Kidney glomerular epithelial cell (primary cell): ENCODE measurements at places on chromosomes 3 and 15.

- no peak for DNase-seq
Observed at GRCh38 chr3:55218577-55218976, 268.5 kb downstream of the WNT5A start.

DNA sequence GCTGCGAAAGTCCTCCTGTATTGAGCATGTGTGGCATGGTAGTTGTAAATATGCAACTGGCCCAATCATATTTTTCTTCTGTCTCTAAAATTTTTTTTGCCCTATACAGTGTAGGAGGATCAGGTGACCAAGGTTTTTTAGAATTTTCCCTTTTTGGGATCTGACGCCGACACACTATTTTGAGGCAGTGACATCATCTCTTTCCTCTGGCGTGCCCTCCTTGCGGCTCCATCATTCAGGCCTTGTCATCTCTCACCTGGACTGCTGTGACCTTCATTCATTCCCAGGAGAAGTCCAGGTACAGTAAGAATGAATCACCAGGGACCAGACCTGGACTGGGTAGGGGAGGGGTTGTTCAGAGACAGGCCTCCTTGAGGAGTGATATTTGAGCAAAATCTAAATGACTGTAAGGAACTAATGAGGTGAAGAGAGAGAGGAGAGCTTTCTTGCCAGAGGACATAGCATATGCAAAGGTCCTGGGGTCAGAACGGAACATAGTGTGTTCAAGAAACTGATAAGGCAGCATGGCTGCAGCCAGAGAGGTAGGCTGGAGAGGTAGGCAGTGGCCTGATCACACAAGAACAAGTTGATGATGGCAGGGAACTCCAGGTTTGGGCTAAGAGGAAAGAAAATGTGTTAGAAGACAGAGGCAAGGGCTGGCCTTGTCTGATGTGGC is 38.7 kb downstream of the ARNT2 start:
- DNase-seq: no peak

- DNase-seq: no peak
Observed at GRCh38 chr3:16026753-16027152, 147.7 kb upstream of the GALNT15 start.

DNA sequence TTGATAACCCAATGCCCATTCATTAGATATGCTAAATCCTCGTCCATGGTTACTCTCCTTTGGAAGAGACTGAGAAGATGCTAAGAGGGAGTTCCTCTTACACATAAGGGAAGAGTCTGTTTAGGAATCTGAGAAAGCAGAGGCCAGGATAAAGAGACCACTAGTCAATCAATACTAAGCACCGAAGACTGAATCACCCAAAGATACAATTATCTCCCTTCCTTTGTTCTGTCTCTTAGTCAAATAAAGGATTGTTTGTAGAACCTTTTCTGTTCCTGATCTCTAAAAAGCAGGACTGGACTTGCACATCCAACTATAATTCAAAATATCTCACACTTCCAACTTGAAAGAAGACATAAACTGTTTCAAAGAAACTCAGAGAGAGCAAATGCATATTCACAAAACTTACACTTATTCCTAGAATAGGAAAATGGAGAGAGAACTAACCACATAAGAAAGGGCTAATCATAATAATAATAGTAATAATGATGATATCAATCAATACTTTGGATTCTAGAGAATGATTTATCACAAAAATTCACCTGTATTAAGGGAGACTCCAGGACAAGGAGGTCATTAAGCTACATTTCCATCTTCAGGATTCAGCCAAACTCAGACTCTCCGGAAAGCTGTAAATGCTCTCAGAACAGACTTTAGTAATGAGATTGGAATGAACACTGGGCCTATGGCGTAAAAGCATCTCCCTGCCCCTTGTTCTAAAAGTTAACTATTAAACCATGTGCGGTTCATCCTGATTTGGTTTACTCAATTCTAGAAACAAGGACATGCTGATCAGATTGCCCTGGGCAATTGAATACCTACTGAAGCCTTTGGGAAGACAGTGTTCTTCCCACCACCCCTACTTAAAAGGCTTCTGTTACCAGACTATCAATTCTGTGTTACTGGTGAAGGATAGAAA is 401.5 kb downstream of the ZBTB20 start:
- peak; percentile 99 for DNase-seq

GRCh38 chr15:72562386-72562785 is 88.3 kb downstream of the ARIH1 start:
- no peak for DNase-seq

- DNase-seq: no peak
Observed at GRCh38 chr15:78079298-78080087, 2.0 kb upstream of the TBC1D2B start.

DNA sequence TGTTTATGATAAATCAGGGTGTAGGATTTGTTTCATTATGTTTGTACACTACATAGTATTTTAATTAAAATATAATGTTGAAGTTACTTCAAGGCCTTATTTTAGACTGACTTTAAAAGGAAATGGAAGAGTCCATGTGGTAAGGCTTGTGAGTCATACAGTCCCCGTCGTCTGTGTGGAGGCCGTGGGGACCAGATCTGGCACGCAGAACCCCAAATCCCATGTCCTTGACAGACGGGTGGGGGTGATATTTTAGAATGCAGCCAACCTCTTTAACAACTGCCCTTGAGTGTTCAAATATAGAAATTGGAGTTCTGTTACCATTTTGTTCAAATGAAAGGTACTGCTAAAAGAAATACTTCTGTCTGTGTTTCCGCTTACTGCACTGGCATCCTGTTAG is 35.8 kb downstream of the ABHD17C start:
- DNase-seq: no peak

- DNase-seq: no peak
Observed at GRCh38 chr15:70192041-70192440, 94.3 kb upstream of the TLE3 start.

DNA sequence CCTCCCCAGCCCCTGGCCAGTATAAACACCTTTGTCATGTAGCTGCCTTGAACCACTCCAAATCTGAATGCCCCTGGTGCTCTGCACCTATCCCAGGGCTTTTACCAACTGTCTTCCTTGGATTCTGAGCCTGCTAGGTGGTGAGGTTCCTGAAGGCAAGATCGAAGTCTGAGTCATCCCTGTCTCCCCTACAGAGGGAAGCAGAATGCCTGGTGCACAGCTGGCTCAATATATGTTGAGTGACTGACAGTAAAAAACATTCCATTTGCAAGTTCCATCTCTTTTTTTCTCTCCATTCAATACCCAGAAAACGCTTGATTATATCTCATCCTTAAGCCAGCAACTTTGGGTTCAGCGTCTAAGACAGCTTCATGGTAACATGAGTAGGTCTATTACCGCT is 24.7 kb downstream of the SLC24A1 start:
- DNase-seq: no peak
